NCI-H1417 (cell line): ENCODE measurements at places on chromosomes 16 and 17.
A peak's percentile ranks its signal among the peaks of the same experiment; 100 is the strongest.

GRCh38 chr16:79931721-79932120 lies 331.2 kb upstream of the MAF start:
- no peak for DNase-seq

GRCh38 chr16:29806641-29807425 lies 504 bp downstream of the MAZ start:
- peak; percentile 51 for DNase-seq

DNA sequence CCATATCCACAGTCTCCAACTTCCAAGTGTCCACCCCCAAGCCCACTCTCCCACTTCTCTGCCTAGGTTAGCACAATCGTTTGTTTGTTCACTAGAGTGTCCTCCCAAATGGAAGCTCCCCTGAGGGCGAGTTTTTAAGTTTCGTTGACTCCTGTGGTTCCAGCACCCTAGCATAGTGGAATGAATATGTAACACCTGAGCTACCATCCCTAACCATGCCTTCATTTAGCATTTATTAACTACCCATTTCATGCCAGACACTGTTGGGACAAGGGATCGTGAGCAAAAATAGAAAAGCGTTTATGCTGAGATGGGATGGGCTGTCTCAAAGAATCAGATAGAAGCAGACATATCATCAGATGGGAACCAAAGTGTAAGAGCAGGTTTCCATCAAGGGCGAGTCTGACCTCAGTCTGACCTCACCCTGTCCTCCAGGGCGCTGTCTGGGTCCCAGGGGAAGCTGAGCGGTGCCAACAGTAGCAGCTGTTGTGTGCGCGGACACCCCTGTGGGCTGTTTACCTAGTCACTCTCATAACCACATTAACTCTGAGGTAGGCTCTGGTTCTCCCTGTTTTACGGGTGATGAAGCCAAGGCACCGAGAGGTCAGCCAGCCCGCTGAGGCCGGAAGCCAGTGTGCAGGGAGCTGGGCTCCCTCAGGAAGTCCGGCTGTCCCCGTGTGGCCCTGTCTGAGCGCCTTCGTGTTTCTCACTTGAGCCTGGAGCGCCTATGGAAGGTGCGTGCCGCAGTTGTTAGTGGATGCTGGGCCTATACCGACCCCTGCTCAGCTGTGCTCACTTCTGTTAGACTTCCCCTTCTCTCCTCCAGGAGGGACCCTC lies 6.2 kb downstream of the CNP start:
- DNase-seq = no peak

DNA sequence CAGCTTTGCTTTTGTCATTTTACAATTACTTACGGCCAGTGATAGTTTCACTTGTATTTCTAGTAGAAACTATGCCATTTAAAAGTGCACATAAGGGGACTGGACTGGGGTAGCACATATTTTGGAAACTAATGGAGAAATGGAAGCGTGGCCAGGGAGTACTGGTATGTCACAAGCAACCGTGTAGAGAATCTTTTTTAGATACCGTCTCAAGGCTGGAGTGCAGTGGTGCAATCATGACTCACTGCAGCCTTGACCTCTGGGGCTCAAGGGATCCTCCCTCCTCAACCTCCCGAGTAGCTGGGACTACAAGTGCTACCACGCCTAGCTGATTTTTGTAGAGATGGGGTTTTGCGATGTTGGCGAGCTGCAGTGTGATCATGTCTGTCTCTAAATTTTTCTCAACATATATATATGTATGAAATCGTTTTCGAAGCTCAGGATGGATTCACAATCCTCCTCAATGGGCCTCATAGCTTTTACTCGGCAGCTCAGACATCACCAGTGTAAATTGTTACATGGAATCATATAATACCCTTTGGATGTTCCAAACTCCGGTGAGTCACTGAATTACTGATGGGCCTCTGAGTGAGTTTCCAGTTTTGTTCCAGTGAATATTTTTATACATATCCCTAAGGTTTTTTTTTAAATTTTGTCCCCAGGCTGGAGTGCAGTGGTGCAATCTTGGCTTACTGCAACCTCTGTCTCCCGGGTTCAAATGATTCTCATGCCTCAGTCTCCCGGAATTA lies 51.7 kb downstream of the ZNF778 start:
- DNase-seq = no peak

DNA sequence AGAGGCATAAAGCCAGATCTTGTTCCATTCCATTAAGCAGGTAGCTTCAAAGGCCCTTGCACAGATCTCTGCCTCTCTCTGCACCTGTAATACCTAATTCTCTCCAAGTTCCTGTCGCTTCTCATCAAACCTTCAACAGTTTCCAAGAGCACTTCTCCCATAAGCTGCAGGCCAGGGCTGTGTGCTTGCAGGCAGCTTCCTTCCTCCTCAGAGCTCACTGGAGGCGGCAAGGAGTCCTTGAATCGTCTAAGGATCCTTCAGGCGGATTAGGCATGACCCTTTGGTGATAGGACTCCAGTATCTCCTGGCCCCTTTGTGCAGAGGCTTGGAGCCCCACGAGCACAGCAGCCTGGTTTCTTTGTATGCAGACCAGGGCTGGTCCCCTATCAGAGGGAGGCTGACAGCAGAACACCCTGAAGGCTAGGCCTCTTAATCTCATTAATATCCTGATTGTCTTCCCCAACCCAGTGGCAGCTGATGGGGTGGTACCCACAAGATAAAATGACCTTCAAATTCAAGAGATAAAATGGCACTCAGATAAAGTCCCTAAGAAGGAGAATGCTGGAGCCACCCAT lies 19.8 kb downstream of the HNF1B start:
- DNase-seq = no peak

DNA sequence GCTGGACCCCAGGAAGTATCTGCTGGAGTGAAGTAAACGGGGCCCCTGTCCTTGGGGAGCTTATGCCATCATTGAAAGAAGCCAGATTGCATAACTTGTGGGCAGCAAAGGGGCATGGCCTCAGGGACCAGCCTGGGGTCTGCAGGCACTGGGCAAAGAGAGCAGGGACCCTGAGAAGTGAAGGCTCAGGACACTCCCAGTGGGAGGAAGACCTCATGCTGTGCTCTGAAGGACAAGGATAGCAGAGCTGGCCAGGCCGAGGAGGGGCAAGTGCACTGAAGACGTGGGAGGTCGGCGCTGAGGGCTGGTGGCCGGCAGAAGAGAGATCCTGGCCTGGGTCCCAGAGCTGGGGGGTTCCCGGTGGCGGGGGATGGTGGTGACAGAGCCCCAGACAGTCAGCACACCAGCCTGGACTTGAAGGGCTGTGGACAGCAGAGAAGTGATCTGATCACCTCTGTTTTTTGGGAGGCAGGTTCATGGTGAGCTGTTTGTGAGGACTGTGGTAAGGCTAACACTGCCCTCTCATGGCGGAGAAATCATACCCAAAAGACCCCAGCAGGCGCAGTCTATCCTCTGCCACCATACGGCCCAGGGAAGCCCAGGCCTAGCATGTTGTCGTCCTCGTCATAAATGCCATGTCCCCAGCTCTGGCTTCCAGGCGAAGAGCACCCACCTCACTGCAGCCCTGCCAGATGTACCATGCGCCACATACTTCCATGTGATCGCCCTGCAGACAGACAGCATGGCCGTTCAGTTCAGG lies 7.1 kb upstream of the CNP start:
- peak; percentile 7 for DNase-seq

GRCh38 chr17:6756425-6757031 lies 682 bp downstream of the XAF1 start:
- no peak for DNase-seq

- DNase-seq = peak; percentile 77
These were observed 15.1 kb downstream of the GNPTG start for GRCh38 chr16:1366712-1367299.

DNA sequence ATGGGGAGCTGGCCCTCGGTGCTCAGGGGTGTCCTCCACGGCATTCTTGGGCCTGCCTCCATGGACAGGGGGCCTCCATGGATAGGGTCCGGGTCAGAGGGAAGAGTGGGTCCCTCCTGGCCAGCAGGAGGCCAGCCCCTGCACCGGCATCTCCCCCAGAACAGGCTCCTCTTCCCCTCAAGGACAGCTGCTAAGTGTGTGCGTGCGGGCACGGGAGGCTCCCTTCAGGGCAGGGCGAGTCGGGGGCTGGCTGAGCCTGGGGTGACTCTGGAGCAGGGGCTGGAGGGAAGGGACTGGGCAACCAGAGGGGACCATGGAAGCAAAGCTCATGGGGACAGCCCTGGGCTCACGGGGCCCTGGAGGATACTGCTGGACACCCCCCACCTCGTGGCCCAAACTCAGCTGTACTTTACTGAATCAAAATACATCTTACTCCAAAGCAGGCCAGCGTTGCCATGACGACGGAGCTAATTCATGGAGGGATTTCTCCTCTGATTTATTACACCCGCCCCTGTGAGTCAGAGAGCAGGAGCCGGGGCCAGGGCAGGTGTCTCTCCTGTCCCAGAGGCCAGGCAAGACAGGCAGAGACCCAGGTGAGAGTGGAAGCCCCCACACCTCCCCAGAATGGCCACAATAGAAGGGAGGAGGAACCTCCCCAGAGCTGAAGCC lies 2.1 kb downstream of the CASKIN1 start:
- DNase-seq = no peak

DNA sequence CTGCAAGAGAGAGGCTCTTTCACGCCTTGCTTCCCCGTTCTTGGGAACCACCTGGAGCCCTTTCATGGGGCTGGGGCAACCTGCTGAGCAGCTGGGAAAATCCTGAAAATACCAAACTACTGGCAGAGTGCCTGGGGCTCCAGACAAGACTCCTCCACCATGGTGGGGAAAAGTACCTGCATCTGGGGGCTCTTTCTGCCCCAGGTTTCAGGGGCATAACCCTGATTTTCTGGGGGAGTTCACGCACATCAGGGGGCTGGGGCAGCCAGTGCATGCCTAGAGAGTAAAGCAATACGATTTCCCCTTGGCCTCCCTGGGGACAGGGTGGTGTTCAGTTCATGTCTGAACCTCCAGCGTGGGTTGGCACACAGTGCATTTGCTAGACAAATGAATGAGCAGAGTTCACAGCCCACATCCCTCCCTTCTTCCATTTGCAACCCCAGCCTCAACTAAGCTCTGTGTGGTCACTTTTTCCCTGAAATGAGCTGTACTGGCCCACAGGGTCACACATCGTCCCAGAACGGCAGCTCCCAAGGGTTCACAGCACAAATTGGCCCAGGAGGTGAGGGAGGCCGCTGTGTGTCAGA lies 5.2 kb upstream of the CDC42EP4 start:
- DNase-seq = no peak

GRCh38 chr16:5461141-5461540 lies 363.5 kb upstream of the EEF2KMT start:
- no peak for DNase-seq

DNA sequence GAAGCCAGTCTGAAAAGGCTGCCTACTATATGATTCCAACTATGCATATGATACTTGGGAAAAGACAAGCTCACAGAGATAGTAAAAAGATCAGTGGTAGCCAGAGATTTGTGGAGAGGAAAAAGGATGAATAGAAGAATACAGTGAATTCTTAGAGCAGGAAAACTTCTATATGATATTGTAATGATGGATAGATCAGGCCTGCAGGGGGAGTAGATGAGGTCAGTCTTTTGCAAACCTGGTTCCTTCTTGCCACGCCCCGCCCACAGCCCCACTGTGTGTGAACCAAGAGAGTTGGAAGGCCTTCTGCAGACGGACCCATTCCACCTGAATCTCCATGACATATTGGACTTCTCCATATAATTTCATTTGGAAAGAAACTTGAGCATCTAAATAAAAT lies 761 bp upstream of the CCL8 start:
- no peak for DNase-seq

GRCh38 chr17:17147821-17148220 lies 58.3 kb downstream of the PLD6 start:
- DNase-seq = no peak

DNA sequence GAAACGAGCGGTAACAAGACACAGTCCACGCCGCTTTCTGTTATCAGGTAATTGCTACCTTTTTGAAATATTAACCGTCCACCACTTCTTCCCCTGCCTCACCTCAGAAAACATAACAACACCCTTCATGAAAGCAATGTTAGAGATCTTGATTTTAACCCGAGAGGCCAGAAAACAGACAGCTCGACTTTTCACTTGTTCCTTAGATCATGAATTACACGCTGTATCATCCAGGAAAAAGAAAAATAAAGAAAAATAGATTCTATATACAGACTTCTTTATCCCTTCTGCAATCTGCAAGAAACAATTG lies 957.1 kb upstream of the SOX9 start:
- DNase-seq = no peak

DNA sequence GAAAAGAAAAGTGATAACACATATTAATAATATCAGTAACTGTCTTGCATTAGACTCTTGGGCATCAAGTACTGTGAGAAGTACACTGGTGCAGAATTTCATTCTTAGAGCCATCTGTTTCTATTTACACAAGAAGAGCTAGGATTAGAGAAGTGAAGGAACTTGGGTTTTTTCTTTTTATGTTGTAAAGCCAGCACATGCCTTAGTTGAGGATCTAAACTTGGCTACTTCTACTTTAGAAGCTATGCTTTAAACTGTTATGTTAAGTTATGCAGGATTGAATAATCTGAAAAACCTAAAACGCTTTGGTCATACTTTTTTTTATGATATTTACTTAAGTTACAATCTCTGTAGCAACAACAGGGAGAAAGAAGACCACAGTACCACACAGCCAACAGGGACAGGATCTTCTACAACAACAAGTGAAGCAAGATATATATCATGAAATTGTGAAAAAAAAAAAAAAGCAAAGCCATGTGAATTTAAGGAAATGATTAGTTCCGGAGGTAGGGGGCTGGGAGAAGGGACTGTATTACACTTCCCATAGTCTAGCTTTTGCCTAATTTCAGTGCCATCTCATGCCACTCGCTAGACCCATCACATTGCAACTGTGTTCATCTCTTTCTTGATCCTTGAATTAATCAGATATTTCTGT lies 305.1 kb upstream of the GOT2 start:
- no peak for DNase-seq

DNA sequence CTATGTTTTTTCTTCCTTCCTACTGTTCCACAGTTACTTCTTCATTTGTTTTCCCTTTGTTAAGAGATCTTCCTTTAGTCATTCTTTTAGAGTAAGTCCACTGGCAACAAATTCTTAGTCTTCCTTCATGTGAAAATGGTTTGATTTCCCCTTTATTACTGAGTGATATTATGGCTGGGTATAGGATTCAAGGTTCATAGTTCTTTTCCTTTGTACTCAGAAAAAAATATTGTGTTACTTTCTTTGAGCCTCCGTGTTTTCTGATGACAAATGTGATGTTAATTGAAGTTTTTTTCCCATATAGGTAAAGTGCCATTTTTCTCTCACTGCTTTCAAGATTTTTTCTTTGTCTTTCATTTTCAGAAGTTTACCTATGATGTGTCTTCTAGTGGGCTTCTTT lies 283.1 kb upstream of the TBX2 start:
- DNase-seq = no peak

DNA sequence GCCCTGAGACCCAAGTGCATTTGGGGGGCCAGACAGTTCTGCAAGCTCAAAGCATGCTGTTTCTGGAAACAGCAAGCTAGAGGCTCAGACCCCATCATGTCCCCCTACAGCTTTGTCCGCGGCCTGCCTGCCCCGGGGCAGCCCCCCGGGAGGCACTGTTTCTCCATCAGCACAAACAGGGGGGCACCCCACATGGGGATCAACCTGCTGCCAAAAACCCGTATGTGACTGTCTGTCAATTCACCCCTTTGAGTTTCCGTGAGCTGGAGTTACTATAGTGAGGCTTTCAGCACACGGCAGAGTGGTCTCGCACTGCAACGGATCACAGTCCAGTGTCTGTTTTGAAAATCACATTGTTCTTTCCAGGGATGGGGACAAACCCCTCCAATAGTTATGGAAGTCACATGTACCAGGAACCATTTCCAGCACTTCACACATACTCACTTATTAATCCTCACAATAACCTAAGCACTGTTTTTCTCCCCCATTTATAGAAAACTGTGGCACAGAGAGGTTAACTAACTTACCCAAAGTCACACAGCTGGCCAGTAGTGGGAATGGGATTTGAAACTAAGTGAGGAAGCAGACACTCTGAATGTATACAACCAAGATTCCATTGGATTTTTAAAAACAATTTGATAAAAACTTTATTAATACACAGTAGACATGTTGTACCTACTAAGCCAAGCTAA lies 269.0 kb downstream of the C16orf95 start:
- DNase-seq = no peak
